ENCODE measurements at places on chromosomes 6 and 20.

DNA sequence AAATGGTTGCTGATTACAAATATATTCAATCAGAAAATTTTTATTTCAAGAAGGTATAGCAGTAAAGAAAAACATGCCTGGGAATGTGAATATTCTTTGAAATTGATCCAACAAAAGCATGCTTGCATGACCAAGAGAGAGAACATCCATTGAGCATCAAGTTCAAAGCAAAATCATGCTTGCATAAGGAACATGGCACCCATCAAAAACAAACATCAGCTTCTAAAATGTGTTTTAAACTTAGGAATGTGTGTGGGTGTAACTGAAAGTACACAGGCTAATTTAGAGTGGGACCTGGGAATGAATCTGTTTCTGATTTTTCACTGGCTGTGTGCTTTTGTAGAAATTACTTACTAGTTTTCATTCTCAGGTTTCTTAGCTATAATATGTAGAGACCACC, 5.6 kb downstream of the SLC17A5 start:
- no peak for DNase-seq

- no peak for DNase-seq
These were observed 131.3 kb upstream of the GMDS start for GRCh38 chr6:2376429-2377355.

DNA sequence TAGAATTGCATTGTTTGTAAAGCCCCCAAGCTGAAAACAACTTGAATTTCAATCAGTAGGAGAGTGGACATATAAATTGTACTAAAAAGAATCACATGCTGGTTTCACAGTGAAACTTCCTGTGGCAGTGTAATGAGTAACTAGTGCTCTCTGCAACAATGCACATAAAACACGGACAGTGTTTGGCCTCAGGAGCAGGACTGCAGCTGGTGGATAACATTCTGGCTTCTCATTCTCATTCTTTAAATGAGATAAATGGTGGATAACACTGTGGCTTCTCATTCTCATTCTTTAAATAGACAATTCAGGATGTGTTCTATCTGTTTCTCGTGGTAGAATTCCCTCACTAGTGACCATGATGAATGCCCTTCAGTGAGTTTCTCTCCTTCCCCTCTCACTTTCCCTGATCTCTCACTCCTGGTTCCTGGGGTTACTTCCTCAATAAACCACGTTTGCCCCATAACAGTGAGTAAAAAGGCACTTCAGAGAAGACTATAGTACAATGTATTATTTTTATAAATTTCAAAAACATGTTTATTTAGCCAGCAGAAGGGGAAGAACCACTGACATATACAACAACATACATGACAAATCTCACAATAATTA, 59.9 kb downstream of the SLC22A2 start:
- DNase-seq = no peak

DNA sequence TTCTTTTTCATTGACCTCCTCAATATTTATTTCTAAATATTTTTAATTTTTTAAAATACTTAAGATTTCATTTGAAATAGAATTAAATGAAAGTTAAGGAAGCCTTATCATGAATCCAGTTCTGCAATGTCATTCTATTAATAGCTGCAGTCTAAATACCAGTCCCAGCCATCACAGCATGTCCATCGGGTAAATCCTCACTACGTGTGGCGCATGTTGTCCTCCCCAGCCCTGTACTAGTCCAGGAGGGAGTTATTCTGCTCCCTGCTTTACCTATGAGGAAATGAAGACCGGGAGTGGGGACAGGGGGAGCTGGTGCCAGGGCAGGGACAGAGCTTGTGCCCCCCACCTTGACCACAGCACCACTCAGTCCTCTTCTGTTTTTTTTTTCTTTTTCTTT, 125.1 kb upstream of the QKI start:
- no peak for DNase-seq

DNA sequence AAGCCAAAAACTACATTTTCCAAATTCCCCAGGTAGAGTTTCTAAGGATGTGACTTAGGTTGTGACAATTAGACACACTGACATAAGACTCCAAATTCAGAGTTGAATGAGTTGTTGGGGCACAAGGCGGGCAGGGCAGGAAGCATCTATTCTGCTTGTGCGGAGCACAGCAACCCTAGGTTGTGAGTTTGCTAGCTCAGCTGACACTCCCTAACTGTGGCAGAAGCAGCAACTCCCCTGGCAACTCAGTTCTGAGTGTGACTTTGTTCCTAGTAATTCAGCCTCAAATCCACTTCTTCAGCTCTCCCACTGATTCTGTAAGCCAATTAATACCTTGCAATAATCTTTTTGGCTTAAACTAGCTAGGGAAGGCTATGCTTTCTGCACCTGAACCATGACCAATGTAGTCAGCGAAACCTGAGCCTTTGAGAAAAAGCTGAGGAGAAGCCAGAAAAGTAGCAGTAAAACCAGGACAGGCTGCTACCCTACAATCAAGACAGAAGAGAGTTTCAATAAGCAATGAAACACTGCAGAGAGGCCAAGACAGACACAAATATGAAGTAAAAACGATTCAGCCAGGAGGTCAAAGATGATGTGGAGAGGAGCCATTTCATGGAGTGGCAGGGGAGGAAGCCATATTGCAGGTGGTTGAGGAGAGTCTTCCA, 30.0 kb upstream of the PAQR8 start:
- DNase-seq = no peak

GRCh38 chr6:101845621-101846020, 452.1 kb downstream of the GRIK2 start:
- DNase-seq = no peak
